Esophagus squamous epithelium (tissue), 5 donors: ENCODE measurements at places on chromosomes 4 and X. TPM values are rescaled to one million over a fixed set of nuclear protein-coding genes. Genes with fewer than 3 reads are reported as not detected.
A peak's percentile ranks its signal among the peaks of the same experiment; 100 is the strongest.

TMEM150C gene
- total RNA-seq = 3.8 TPM

DNA sequence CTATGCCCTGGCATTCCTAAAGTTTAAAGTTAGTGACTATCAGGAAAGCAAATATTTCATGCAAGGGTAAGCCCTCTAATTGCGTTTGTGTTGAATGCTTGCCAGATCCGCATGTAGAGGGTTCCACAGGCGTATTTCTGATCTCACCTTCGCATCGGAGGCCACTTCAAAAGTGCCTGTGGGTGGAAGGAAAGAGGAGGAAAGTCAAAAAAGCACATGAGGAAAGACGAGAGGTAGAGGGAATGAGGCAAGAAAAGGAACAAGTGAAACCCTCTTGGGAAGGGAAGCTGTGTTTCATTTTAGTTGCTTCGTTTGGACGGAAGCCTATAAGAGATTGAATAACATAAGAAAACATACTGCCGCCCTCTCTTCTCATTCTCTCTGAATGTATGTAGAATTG is 628.8 kb downstream of the SPRY1 start:
- no peaks in the 10 kb centered on the region for H3K4me1 ChIP-seq
- no peaks in the 10 kb centered on the region for H3K36me3 ChIP-seq
- H3K27ac ChIP-seq = no peak overlapping the region
- no peaks in the 10 kb centered on the region for H3K27me3 ChIP-seq
- peak overlapping the region; percentile 26 for H3K4me3 ChIP-seq
- no peak for DNase-seq

H2BW2 gene
- total RNA-seq = not detected

- H3K27me3 ChIP-seq = no peaks in the 10 kb centered on the region
- no peaks in the 10 kb centered on the region for H3K4me1 ChIP-seq
- no peak for DNase-seq
- H3K27ac ChIP-seq = no peak overlapping the region
- no peak overlapping the region for H3K4me3 ChIP-seq
Measured at GRCh38 chrX:31092476-31092875, 20.6 kb upstream of the FTHL17 start.

- H3K27me3 ChIP-seq = no peaks in the 10 kb centered on the region
- H3K4me3 ChIP-seq = no peak overlapping the region
- H3K36me3 ChIP-seq = peaks cover 9% of the 10 kb centered on the region
- no peak overlapping the region for H3K27ac ChIP-seq
Measured at GRCh38 chrX:119648421-119648775, 42.2 kb upstream of the NKRF start.
